ENCODE measurements at places on chromosomes 3 and 15.

DNA sequence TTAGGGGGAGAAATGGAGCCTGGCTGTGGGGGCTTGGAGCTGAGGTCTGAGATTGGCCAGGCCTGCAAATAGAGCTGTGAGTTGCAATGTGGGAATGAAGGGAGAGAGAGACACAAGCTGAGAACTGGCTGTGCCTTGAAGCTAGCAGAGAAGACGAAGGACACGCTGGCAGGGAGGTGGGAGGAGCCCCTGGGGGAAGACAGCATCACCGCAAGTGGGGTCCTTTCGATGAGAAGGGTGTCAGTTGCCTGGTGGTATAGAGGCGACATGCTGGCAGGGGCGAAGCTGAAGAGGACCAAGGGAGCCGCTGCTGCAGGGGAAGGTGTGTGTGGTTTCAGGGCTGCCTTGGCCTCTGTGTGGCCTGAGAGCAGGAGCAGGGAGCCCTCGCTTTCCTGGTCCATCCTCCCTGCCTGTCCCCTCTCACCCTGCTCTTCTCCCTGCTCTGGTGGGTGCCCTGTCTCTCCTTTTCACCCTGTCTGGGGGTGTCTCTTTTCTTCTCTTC, 5.5 kb downstream of the RHCG start:
- ATAC-seq, result no peak

DNA sequence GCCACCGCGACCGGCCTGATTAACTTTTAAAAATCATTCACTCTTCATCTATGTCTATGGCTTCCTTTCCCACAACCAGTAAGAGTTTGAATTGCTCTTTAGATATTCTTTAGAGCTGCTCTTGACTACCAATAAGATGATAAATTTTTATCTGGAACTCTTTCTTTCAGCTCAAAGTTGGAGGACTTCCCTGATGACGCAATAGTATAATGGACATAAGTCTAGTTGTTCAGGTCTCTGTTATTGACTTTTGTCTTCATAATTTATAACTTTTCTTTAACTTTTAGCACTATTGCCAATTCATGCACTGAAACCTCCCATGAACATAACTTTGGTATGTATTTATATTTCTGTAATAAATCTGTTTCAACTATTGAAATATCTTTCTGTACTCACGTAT, 61.3 kb upstream of the NLGN1 start:
- ATAC-seq, result no peak

GRCh38 chr15:71601038-71601834, 209.1 kb upstream of the NR2E3 start:
- no peak for ATAC-seq

DNA sequence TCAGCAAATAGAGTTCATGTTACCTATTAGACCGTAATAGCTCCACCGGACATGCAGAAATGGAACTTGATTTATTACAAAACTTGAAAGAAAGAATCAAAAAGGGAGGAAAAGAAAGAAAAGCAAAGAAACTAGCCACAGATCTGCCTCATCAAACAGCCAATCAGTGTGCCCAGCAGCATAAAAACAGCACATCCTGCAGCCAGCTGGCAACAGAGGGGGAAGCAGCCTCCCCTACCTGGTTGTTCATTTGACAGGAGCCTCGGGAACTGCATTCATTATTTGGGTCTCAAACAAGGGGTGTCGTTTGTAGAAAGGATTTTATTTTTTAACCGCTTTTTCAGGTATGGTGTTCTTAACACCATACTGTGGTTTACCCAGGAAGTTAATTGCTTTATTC, 181.5 kb upstream of the TOPAZ1 start:
- ATAC-seq, result no peak

- no peak for ATAC-seq
Observed at GRCh38 chr15:51155016-51155580, 60.4 kb upstream of the TNFAIP8L3 start.

- ATAC-seq, result peak; percentile 9
Observed at GRCh38 chr15:42191610-42192346, 16.3 kb downstream of the VPS39 start.

GRCh38 chr3:71064291-71064955, 519.1 kb downstream of the FOXP1 start:
- peak; percentile 15 for ATAC-seq

GRCh38 chr15:68704496-68705021, 116.1 kb downstream of the ANP32A start:
- ATAC-seq, result no peak

DNA sequence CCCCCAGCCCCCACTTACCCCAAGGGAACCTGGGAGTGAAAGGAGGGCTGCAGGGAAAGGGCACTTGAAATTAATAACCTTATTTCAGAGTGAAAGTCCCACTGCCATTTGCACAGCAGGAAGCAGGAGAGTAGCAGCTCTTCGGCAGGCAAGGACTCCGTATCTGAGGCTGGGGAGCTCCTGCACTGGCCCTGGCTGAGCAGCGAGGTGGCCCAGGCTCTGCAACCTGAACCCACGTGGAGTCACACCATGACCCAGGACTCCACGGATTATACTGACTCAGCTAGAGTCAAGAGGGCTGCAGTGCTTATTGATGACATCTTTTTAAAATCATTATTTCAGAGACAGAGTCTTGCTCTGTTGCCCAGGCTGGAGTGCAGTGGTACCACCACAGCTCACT, 214.5 kb downstream of the XXYLT1 start:
- ATAC-seq, result no peak

DNA sequence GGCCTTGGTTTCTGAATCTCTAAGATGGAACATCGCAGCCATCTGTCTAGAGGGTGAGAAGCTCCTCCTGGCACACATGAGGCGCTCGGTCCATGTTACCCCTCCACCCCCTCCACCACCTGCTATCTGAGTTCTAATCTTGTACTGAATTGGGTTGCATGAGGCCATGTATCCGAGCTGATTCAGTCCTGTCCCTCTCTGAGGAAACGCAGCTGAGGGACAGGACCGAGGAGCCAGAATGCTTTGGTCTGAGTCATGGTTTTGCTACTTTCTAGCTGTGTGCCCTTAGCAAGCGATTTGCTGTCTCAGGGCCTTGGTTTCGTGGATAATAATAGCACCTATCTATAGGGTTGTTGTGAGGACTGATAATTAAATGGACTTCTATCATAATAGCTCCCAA, 87.8 kb upstream of the SEC13 start:
- no peak for ATAC-seq

GRCh38 chr15:95120595-95120994, 889.2 kb downstream of the MCTP2 start:
- ATAC-seq, result no peak

DNA sequence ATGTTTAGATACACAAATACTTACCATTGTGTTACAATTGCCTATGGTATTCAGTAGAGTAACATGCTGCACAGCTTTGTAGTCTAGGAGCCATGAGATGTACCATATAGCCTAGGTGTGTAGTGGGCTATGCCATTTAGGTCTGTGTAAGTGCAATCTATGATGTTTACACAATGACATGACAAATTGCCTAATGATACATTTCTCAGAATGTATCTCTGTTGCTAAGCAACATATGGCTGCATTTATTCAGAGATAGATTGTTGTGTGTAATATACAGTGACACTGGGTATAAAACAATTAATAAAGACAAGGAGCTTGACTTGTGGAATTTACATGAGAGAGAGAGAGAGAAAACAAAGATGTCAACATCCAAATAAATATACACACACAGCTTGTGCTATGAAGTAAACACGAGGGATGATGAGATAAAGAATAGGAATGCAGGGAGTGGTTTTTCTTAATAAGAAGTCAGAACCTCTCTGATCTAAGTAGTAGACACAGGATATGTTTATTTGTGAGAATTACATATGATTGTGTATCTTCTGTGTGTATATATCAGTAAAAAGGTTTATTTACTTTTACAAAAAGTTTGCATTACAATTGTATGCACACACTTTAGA, 110.0 kb downstream of the KCNAB1 start:
- no peak for ATAC-seq

GRCh38 chr3:42705058-42705767, 2.6 kb upstream of the HHATL start:
- ATAC-seq, result no peak

GRCh38 chr3:64685800-64686445, 1.9 kb downstream of the ADAMTS9 start:
- ATAC-seq, result no peak

DNA sequence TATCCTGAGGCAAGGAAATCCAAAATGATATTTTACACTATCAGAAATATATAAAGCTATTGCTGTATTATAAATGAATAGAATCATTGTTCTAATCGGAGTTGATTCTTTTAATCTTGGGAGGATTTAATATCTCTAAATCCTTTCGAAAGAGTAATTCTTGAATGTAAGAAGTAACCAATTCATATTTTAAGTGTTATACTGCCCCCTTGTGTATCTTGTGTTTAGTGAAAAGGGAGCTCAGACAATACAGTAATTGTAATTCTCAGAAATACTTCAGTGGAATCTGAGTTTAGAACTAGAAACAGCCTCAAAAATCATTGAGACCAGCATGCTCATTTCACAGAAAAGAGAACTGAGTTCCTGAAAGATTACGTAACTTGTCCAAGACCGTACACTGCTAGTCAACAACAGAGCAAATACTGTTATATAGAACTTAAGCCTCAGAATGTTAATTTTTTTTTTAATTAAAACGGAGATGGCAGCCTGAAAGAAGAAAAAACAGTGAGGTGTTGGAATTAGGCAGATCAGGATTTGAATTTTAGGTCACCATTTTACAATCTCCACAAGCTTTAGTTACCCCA, 42.9 kb downstream of the PLCH1 start:
- ATAC-seq, result no peak

DNA sequence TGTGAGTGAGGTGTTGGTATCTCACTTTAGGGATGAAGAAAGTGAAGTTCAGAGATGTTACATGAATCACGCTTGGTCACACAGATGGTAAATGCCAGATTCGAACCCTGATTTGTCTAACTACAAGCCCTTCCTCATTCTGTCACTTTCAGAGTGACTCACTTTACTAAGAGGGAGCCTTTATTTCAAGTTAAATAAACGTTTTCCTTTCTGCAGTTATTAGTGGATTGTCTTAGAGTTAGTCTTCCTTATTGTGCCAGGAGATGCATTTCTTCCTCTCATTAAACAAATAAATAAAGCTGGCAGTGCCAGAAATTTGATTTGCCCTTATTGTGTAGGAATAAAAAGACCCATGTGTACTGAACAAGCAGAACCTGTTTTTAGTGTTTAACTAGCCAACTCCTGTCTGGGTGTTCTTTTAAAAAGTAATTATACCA, 162.5 kb downstream of the AKAP13 start:
- peak; percentile 86 for ATAC-seq

GRCh38 chr3:41265011-41265545, 65.8 kb downstream of the CTNNB1 start:
- no peak for ATAC-seq

DNA sequence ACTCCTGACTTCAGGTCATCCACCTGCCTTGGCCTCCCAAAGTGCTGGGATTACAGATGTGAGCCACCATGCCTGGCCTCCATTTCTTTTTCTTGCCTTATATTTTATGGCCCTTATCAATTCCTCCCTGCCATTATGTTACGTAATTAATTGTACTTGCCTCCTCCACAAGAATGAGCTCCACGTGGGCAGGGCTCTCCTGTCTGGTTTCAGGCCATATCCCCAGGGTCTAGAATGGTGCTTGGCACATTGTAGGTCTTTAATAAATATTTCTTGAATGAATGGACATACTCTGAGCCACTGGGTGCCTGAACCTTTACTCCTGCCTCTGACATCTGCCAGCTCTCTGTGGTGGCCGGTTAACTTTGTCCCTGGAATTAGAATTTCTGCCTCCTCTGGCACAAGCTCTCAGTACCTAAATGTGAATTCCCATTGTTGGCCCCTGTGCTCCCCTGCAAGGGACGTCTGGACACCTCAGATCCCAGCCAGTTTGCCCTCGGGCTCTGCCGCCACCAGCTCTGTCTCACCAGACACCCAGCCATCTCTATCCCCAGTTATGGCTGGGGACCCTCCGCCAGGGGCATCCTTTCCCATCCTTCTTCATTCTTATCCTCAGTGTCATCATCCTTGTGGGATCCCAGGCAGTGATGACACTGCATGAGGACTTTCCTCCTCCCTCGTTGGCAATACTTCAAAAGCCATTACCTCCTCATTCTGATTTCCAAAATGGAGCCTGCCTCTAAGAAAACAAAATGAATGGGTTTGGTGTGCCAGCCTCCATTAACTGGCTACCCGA, 165.6 kb upstream of the SMAD3 start:
- no peak for ATAC-seq

DNA sequence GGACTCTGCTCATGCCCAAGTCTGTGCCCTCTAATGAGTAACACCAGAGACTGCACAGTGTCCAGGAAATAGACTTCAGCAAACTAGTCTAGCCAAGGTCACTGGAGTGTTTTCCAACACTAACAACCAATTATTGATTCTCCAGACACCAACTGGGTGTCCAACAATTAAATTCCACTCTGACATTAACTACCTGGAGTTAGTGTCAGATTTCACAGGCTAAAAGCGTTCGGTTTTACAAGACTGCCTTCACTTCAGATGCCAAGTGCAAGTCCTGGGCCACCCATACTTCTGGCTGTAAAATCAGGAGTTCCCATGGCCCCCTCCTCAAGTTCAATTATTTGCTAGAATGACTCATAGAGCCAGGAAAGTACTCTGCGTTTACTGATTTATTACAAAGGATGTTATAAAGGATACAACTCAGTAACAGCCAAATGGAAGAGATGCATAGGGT, 20.8 kb upstream of the CFAP161 start:
- ATAC-seq, result no peak

DNA sequence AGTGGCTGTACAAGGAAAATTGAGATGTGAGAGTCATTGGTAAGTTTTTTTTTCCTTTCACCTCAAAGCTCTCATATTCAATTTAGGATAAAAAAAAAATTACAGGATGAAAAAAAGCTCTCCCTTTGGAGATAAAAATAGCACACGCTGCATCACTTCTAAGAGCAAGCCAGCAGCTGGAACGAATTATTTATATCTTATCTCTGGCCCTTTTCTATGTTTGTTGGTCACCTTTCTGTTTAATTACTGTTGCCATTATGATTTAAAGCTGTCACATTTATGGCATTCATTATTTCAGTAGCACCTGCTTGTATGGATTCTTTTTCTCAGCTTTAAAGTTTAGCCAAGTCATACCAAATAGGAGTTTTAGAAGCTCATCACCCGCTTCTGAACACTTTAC, 171.6 kb upstream of the PDZRN3 start:
- no peak for ATAC-seq
